ENCODE measurements at places on chromosomes 2 and 18. TPM values are rescaled to one million over a fixed set of nuclear protein-coding genes. Genes with fewer than 3 reads are reported as not detected.

- no peak overlapping the region for H3K27ac ChIP-seq
- no peaks in the 10 kb centered on the region for H3K4me1 ChIP-seq
- no peak overlapping the region for H3K4me3 ChIP-seq
- H3K36me3 ChIP-seq = no peaks in the 10 kb centered on the region
- no peaks in the 10 kb centered on the region for H3K27me3 ChIP-seq
Measured at GRCh38 chr2:75288760-75289159, 89.4 kb upstream of the TACR1 start.

- no peaks in the 10 kb centered on the region for H3K36me3 ChIP-seq
- DNase-seq = no peak
- no peak overlapping the region for H3K4me3 ChIP-seq
- no peak overlapping the region for H3K27ac ChIP-seq
- no peaks in the 10 kb centered on the region for H3K27me3 ChIP-seq
Measured at GRCh38 chr2:144244938-144245337, 275.0 kb downstream of the ZEB2 start.

DNA sequence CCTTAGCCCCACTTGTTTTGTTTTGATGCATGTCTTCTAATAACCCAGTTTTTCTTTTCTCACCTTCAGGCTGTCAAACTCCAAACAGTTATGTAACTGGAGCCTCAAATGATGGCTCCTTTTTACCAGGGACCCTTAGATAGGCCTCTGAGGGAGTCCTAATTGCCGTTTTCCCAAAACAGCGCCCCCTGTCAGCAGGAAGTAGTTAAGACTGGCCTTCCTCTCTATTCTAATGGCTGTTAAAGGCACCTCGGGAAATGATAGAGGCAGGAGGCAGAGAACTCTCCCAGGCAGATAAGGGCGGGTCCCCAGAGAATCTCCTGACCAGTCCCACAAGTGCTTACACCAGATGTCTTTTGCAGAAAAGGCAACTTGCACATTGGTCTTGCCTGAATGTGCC is 123.2 kb downstream of the KCNS3 start:
- no peaks in the 10 kb centered on the region for H3K27me3 ChIP-seq
- no peak overlapping the region for H3K27ac ChIP-seq
- peak; percentile 51 for DNase-seq
- H3K4me1 ChIP-seq = no peaks in the 10 kb centered on the region
- peaks cover 7% of the 10 kb centered on the region for H3K36me3 ChIP-seq

DNA sequence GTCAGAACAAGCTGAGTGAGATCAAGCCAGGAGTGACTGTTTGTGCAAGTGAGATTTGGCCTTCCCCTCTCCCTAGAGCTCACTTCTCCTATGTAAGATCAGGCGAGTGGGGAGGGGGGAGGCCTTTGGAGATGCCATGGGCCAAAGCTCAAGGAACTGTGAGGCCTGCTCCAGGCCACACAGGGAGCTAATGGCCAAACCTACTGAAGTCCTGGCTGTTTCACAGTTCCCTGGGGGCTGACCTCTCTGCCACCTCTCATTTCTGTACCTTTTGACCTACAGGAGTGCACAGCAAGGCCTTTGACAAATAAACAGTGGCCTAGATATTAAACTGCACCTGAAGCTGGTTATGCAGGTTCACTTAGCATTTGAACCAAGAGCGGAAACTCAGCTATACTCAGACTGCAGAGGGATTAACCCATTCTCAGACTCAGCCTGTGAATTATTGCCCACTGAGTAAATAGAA is 235.0 kb upstream of the NT5C1B start:
- H3K27me3 ChIP-seq = no peaks in the 10 kb centered on the region
- H3K27ac ChIP-seq = no peak overlapping the region
- no peak overlapping the region for H3K4me3 ChIP-seq
- peak; percentile 23 for DNase-seq
- H3K4me1 ChIP-seq = no peaks in the 10 kb centered on the region

- no peaks in the 10 kb centered on the region for H3K4me1 ChIP-seq
- no peaks in the 10 kb centered on the region for H3K36me3 ChIP-seq
- DNase-seq = no peak
- H3K27me3 ChIP-seq = no peaks in the 10 kb centered on the region
Measured at GRCh38 chr18:36250827-36251226, 46.7 kb upstream of the FHOD3 start.

The RAB17 gene
- total RNA-seq = 26.9 TPM

- no peak overlapping the region for H3K4me3 ChIP-seq
- no peaks in the 10 kb centered on the region for H3K36me3 ChIP-seq
- no peak overlapping the region for H3K27ac ChIP-seq
Measured at GRCh38 chr2:26144953-26145680, 27.8 kb upstream of the GAREM2 start.

DNA sequence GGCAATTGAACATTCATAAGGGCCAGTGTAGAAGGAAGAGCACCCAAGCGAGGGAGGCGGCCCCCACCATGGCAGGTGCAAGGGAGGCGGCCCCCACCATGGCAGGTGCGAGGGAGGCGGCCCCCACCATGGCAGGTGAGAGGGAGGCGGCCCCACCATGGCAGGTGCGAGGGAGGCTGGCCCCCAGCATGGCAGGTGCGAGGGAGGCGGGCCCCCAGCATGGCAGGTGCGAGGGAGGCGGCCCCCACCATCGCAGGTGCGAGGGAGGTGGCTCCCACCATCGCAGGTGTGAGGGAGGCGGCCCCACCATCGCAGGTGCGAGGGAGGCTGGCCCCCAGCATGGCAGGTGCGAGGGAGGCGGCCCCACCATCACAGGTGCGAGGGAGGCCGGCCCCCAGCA is 24.7 kb upstream of the GPC1 start:
- no peak overlapping the region for H3K4me3 ChIP-seq
- no peaks in the 10 kb centered on the region for H3K27me3 ChIP-seq
- no peak overlapping the region for H3K27ac ChIP-seq
- no peak for DNase-seq
- no peaks in the 10 kb centered on the region for H3K4me1 ChIP-seq

DNA sequence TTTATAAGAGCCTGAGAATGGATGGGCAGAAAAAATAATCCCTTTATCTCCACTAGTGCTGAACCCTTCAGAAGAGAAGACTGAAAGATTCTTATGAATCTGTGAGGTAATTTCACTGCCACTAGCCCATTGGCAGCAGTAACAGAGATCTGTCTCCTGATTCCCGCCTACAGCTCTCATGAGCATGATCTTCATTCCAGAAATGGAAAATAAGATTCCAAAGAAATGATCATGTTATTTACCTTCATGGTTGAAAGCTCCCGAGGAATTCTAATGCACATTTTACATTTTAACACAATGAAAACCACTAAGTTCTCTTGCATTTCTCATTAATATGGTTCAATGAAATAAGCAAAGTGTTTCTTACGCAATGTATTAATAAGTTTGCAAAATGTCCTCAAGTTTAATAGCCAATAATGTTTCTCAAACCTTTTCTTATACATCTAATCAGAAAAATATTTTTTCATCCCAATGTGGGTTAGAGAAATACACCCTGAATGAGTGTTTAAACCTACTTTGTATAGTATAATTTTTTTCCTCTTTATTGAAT is 905.6 kb downstream of the TMEM182 start:
- no peaks in the 10 kb centered on the region for H3K4me1 ChIP-seq
- H3K36me3 ChIP-seq = no peaks in the 10 kb centered on the region
- H3K27ac ChIP-seq = no peak overlapping the region

The TCF4 gene
- total RNA-seq = 91.2 TPM

- no peak overlapping the region for H3K4me3 ChIP-seq
- H3K4me1 ChIP-seq = no peaks in the 10 kb centered on the region
- no peaks in the 10 kb centered on the region for H3K27me3 ChIP-seq
- H3K36me3 ChIP-seq = peaks cover 86% of the 10 kb centered on the region
- no peak overlapping the region for H3K27ac ChIP-seq
- no peak for DNase-seq
Measured at GRCh38 chr2:86135653-86136052, 29.6 kb downstream of the PTCD3 start.

DNA sequence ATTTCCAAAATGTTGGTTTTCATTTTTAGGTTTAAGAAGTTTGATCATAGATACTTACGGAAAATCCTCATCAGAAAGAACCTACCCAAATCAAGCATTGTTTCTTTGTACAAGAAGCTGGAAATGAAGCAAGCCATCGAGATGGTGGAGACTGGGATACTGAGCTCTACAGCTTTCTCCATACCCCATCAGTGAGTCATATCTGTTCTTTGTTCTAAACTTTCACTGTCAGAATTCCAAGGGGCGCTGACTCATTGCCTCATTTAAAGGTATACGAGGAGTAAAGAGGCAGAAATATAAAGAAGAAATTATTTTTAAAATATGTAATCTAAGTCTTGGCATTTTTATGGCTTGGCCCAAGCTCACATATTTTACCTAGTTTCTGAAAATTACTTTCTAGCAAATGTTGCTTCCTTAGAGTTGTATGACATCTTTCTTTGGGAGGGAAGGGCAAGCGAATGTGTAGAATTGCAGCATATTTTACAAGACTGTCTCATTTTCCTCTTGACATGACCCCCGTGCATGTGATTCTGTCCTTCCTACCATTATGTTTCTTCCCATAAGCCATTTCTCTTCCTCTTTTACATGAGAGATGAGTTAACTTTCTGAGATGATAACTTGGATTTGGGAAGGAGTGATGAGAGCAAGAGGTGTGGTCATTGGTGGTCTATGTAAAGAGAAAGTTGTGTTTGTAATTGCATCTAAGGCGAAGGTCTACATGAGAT is 41.2 kb downstream of the SLC9A4 start:
- H3K4me3 ChIP-seq = no peak overlapping the region
- peak; percentile 14 for DNase-seq

The ABCB11 gene
- not detected for total RNA-seq

DNA sequence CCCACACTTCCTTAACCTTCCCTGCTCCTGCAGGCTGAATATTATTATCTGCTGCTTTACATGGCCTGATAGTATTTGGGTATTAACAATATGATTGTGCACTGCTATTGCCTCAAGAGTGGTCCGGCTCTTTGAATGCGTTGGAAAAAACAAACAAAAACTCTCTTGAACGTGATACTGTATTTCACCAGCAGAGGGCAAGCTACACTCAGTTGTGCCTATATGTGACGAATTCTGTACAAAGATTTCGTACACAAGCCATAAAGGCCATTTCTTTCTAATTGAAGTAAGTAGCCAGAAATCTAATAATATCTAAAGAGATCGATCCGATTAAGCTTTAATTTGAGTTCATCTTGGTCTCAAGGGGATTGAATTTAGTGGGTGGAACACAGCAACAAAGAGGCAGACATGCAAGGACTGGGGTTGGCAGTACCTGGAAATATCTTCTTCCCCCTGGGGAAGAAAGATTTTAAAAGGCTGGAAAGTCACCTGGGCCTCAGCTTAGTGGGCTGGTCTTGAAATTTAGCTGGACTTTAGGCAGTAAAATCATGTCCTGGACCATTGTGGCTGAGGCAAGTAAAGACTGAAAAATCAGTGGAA is 49.3 kb upstream of the RAB6D start:
- no peak overlapping the region for H3K27ac ChIP-seq
- DNase-seq = peak; percentile 60
- H3K36me3 ChIP-seq = no peaks in the 10 kb centered on the region
- H3K4me1 ChIP-seq = no peaks in the 10 kb centered on the region
- H3K27me3 ChIP-seq = no peaks in the 10 kb centered on the region

The TMEM182 gene
- 7.2 TPM for total RNA-seq

GRCh38 chr2:106876699-106877098 is 9.3 kb downstream of the ST6GAL2 start:
- no peak overlapping the region for H3K4me3 ChIP-seq
- H3K27ac ChIP-seq = no peak overlapping the region
- no peaks in the 10 kb centered on the region for H3K27me3 ChIP-seq
- DNase-seq = no peak

DNA sequence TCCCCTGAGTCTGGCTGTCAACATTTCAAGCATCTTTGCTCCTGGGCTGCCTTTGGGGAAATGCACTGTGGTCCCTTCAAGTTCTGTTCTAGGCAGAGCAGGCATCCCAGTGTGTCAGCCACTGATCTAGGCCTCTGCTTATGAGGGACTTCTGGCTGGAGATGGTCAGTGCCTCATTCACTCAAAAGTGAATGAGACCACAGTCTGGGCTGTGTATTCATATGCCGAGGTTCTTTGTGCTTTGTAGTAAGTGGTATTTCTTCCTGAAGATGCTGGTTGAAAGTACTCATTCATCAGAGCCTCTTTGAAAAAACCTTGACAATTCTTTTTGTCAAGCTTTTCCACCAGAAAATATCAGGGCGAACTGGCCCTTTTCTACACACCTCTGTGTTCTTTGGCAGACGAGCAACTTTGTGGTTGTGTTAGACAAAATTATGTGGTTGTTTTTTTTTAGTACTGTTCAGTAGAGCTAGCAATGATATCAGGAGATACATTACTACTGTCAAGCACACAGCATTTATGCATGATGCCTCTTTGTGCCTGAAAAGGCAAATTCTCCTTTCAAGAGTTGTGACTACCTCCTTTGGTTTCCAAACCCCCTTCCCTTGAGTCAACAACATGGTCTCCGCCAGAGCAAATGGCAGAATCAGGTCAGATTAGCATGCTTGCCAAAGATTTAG is 510.9 kb upstream of the NRP2 start:
- no peak overlapping the region for H3K4me3 ChIP-seq
- H3K4me1 ChIP-seq = no peaks in the 10 kb centered on the region
- DNase-seq = no peak
- no peaks in the 10 kb centered on the region for H3K36me3 ChIP-seq

- peaks cover 36% of the 10 kb centered on the region for H3K27me3 ChIP-seq
- no peak overlapping the region for H3K4me3 ChIP-seq
- no peak overlapping the region for H3K27ac ChIP-seq
Measured at GRCh38 chr18:76499637-76500340, 4.7 kb upstream of the ZNF516 start.

The SIX3 gene
- not detected for total RNA-seq

- H3K27ac ChIP-seq = no peak overlapping the region
- peak; percentile 42 for DNase-seq
- H3K27me3 ChIP-seq = no peaks in the 10 kb centered on the region
- H3K4me1 ChIP-seq = 0 out of 2 replicates have a peak, but pooled peaks cover 3% of the 10 kb centered on the region
Measured at GRCh38 chr2:179751163-179751809, 110.1 kb downstream of the ZNF385B start.

- H3K36me3 ChIP-seq = no peaks in the 10 kb centered on the region
- no peak overlapping the region for H3K27ac ChIP-seq
- H3K27me3 ChIP-seq = no peaks in the 10 kb centered on the region
- DNase-seq = peak; percentile 91
- no peaks in the 10 kb centered on the region for H3K4me1 ChIP-seq
Measured at GRCh38 chr2:98385050-98385699, 38.9 kb downstream of the CNGA3 start.

GRCh38 chr2:176455816-176456291 is 186.6 kb downstream of the MTX2 start:
- H3K27me3 ChIP-seq = peaks cover 1% of the 10 kb centered on the region
- no peaks in the 10 kb centered on the region for H3K36me3 ChIP-seq
- H3K4me3 ChIP-seq = no peak overlapping the region
- H3K4me1 ChIP-seq = peaks cover 8% of the 10 kb centered on the region
- peak; percentile 41 for DNase-seq

DNA sequence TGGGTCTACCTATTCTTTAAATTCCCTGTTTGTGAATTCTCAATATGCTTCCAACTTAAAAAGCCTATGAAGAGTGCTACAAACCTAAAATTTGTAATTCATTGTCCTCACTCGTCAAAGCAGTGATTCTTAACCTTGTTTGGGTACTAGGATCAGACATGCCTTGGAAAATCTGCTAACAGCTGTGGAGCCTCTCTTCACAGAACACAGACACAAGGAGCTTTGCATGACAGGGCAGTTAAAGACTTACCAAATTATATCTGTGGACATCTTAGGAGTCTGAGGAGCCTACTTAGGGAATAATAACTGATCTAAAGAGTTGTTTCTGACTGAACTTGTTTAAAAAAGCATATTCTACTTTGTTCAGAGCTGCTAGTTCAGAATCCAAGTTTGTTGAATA is 38.1 kb downstream of the TMEM87B start:
- H3K27ac ChIP-seq = no peak overlapping the region
- DNase-seq = no peak
- H3K36me3 ChIP-seq = peaks cover 3% of the 10 kb centered on the region

GRCh38 chr2:237039301-237040031 is 46.2 kb upstream of the COPS8 start:
- H3K27me3 ChIP-seq = no peaks in the 10 kb centered on the region
- peaks cover 13% of the 10 kb centered on the region for H3K4me1 ChIP-seq
- no peak overlapping the region for H3K4me3 ChIP-seq
- no peak overlapping the region for H3K27ac ChIP-seq

The REG3G gene
- total RNA-seq = not detected

The MPHOSPH10 gene
- 23.8 TPM for total RNA-seq
